ENCODE measurements at places on chromosomes 16 and 17.

DNA sequence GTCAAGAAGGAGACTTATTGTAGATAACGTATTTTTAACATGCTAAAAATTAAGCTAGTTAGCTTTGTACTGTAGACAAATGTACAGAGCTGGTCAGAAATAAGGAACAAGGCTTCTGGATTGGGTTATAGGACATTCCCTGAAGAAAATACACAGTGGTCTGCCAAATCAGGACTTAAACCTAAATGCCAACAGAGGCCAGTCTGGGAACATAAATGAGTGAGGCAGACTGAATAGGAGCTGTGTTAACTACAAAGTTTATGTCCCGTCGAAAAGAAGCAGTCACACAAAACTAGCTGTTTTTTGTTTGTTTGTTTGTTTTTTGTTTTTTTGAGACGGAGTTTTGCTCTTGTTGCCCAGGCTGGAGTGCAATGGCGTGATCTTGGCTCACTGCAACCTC is 120.4 kb upstream of the C17orf78 start:
- DNase-seq: no peak

GRCh38 chr16:22164482-22164881 is 2.2 kb downstream of the SDR42E2 start:
- no peak for DNase-seq

- DNase-seq: no peak
Observed at GRCh38 chr17:82249896-82250581, 21.2 kb downstream of the SLC16A3 start.

DNA sequence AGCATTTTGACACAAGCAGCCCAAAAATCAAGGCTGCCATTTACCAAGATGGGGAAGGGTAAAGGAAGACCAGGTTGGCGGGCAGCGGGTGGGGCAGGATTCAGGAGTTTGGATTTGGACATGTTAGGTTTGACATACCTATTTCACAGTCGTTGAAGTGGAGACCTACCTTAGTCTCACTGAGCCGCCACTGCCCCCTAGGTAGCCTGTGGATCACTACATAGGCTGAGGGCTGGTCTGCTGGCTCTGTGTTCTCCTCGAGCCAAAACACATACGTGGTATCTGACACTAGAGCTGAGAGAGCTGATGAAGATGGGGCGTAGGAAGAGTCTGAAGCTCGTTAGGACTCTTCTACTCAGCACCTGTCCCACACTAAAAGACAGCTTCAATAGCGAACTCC is 115.1 kb downstream of the HIC1 start:
- no peak for DNase-seq

DNA sequence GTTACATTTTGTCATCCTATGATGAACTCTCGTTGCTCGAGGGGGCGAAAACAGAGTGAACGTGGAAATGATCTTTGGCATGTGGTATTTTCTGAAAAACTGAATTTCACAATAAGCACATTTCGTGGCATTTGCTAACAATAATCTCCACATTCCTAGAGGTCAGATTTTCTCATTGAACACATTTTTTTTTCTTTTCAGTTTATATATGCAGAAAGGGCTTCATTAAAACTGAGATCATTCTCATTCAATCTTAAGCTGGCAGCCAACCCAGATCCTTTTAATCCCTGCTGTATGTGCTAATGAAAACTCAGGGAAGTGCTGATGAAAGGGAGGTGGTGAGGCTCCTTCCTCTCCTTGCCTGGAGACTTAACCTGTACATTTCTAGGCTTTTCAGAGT is 52.6 kb downstream of the PRKCA start:
- no peak for DNase-seq

DNA sequence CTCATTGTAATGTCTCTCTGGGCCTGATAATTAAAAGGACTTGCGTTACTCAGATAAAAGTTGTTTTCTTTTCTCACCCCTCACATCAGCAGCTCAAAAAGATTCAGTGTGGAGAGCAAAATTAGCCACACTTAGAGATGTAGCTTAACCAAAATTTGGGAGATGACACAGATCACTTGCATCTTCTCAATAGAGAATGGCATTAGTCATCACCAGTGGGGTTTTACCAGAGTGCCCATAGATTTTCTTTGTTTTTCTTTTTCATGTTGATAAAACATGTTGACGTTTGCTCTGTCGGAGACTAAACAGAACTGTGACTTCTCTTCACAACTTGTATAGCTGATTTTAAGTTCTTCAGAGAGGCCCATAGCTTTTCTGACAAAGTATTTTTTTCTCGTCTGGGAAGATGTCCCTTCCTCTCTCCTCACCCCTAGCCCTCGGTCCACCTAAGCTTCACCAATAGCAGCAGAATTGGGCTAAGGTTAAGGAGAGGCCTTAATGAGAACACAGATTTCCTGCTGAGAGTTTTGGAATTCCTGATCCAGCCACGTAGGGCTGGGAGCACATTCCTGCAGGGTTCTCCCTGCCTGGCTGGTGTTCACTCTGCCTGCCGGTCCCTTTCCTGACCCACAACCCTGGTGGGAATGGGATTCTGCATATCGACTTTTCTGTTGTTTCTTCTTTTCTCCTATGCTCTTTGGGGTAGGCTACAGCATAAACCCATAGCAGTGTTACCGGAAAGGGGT is 92.6 kb downstream of the CACNG3 start:
- no peak for DNase-seq

- DNase-seq: no peak
Observed at GRCh38 chr17:1907216-1907631, 77.4 kb downstream of the RPA1 start.

GRCh38 chr16:1670371-1670770 is 7.7 kb upstream of the JPT2 start:
- no peak for DNase-seq

- DNase-seq: no peak
Observed at GRCh38 chr17:3911271-3912053, 4.8 kb downstream of the P2RX1 start.
